ENCODE measurements at places on chromosomes 3 and 15.
A peak's percentile ranks its signal among the peaks of the same experiment; 100 is the strongest.

GRCh38 chr3:13346481-13347389, 73.4 kb downstream of the NUP210 start:
- DNase-seq, result peak; percentile 68

DNA sequence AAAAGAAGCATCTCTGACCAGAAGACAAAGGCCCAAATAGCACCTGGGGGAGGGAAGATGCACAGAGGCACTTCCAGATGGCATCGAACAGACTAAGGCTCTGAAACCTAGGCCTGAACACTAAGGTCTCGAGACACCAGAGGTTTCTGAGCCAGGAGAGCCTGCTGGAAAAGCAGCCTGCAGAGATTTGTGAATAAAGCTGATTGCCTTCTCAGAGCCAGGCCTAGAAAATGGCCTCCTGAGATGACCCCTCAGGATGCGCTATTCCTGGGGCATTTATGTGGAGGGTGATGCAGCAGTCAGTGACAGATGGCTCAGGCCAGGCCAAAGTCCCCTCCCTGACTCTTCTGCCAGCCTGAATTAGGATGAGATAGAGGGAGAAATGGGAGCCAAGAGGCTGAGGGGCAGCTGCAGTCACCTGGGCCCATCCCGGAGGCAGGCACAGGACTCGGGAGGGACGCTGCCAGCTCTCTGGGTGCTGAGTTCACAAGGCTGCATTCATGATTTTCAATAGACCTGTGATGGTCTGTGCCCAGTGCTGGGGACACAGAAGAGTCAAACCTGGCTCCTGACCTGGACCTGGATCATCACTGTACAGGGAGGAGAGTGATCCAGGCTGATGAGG, 6.9 kb downstream of the PRSS50 start:
- no peak for DNase-seq

- no peak for DNase-seq
Measured at GRCh38 chr15:69154684-69155083, 5.8 kb upstream of the GLCE start.

- no peak for DNase-seq
Measured at GRCh38 chr15:42891569-42891968, 29.0 kb downstream of the TTBK2 start.

DNA sequence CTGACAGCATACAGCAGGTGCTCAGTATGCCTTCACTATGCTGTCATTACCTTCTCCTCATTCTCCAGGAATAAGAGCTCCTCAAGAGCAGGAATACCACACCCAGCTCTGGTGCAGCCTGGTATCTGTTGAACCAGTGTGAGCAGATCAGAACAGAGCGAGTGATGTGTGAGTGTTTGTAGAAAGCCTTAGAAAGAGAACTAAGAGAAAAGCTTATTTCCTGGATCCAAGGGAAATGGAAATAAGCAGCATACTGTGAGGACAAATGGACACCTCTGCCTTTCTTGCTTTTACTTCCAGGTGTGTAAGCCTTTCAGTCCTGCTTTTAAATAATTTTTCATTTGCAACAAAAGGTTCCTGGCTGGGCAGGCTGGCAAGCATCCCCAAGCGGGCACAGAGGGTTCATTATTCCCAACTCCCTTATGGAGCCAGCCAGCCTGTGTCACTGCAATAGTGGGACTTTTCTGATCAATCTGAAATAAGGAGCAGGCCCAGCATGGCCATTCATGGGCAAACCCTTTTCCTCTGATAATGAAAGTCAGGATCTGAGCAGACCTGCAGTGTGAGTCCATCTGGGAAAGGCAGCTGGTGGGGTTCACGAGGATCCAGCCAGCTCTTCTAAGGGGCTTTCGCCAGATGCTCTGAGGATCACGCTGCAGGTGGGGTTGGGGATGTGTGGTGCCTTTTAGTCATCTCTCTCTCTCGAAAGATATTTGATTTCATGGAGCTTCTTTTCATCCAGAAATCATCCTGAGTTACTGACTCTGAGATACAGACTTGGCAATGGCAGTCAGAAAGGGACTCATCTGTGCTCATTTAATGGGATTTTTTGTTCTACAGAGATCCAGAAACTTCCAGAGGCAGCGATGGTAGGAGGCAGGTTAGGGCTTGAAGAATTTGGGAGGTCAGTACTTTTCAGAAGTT, 594.9 kb upstream of the CFAP20DC start:
- no peak for DNase-seq

DNA sequence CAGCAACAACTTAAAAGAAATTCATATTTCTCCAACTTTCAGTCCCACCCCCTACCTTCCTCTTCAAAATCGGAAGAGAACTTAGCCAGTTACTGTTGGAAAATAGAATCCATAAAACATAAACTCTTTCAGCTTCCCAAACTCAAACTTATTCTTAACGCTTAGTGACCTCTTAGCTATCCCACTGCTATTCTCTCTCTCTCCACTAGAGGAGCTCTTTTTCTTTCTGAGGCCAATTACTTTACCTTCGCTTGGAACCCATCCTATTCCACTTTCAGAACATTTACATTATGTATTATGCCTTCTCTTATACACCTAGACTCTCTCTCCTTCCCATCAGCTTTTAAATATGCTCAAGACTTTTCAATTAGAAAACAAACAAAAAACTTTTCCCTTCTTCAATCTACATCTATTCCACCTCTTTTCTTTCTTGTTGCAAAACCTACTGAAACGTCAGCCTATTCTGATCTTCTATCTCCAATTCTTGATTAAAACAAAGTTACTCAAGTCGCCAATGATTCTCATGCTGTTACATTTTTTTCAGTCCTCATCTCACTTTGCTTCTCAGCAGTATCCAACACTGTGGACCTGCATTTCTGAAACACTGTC, 13.4 kb upstream of the GHSR start:
- DNase-seq, result peak; percentile 45

- DNase-seq, result no peak
Measured at GRCh38 chr3:187281191-187281714, 10.3 kb downstream of the MASP1 start.

- no peak for DNase-seq
Measured at GRCh38 chr3:70556056-70556455, 243.6 kb upstream of the MDFIC2 start.

DNA sequence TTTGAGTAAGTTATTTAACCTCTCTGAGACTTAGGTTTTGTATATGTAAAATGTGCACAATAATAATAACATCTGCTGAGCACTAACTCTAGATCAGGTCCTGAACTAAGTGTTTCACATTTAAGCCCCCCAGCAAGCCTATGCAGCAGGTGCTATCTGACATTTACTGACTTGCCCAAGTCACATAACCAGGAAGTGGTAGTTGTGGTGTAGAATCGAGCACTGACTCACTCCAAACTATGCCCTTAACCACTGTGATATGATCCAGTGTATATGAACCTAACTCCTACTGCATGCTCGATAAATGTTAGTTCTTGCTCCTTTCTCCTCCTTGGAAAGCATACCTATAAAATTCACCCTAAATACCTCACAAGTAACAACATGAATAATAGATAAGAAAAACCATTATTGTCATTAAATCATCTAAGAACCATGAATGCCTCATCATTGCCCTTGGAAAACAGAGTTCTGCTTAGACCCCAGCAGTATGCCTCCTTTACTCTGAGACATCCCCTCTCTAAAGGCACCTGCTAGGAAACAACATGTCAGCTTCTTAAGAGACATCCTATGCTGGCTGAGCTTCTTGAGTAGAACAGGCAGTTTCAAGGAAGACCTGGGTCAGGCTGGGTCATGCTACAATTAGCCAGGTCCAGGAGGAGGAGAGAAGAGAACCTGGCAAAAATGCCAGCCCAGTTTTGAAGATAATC, 3.0 kb upstream of the SHC4 start:
- no peak for DNase-seq

- no peak for DNase-seq
Measured at GRCh38 chr15:90914305-90915080, 11.4 kb downstream of the MAN2A2 start.

DNA sequence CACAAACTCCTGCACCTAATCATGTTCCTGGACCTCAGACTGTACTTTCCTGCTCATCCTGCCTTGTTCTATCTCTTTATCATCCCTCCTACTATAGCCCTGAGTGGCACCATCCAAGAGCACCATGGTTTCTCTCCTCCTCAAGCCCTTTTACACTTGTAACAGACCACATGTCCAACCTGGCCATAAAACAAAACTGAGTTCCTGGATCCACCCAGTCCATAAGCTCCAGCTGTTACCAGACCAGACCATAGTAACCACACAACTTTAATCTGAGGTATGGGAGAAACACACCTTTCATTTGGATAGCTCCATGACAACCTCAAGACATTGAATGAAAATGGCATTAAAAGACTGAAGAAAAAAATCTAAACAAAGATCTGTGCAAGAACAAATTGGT, 9.1 kb downstream of the TM4SF18 start:
- no peak for DNase-seq

DNA sequence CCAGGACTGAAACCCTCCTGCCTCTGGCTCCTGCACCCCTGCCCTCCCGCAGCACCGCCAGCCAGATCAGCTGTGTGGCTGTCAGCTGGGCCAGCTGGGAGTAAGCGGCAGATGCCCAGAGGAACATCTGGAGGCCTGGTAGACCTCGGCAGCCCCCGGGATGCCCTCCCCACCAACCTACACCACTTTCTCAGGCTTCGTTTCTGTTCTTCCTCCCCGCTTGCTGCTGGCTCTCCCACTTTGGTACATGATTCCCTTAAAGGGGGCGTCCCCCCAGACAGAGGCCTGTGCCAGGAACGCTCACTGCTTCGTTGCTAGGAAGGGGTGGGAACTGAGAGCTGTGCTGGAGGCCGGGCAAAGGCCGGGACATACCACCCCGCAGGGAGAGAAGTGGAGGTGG, 91.4 kb upstream of the RPL32 start:
- DNase-seq, result no peak

- peak; percentile 12 for DNase-seq
Measured at GRCh38 chr15:66115568-66116206, 137.9 kb downstream of the MEGF11 start.

- DNase-seq, result no peak
Measured at GRCh38 chr3:22265403-22265802, 514.4 kb upstream of the ZNF385D start.

DNA sequence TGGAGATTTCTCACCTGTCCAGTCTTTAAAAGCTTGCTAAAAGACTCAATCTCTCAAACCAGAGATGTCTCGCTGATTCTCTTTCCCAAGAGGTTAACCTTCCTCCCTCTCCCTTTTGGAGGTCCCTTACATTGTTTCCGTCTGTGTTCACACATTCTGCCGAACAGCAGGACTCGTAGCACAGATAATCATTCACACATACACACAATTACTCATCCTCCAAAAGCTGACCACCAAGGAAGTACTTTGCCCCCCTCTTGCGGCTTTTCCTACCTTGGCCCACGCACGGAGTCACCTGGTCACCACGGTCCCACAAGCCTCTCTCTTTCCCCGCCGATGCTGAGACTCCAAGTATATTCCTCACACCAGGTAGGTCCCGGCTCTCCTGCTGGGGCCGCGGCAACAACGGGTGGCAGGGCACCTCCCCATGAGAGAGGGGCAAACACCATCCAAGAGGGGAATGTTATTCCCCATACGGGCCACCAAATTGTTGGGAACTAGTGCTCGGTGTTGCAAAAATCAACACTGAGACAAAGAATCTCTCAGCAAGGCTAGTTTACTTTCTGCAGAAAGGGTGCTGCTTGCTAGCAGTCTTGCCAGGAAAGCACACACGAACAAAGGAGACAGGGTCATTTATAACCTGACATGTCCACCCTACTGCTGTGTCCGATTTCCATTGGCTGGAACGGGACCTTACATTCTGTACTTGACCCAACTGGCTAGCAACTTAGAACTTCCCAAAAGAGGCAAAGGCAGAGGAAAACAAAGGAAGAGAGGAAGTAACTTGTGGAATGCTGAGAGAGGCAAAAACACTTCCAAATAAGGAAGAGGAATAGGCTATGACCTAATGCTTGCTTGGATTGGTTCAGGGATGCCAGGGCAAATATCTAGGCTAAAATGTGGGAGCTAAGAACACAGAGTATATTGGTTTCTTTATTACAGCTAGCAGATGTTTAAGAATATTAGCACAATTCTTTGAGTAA, 102.1 kb upstream of the NECTIN3 start:
- DNase-seq, result no peak

DNA sequence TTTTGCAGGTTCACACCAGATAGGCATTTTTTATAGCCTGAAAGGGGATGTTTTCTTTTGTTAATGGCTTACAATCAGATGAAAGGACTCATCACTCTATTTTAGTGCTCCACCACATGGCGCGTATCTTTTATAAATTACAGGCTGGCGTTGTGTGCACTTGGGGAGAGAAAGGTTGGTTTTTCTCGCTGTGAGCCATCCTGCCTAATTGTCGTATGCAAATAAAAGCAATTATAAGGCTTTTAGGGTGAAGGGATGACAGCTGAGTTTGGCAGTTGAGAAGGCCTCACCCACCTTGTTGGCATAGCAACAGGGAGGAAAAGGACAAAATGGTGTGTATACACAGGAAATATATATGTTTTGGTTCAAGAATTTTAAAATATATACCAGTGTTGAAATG, 268.0 kb downstream of the NR2F2 start:
- no peak for DNase-seq

GRCh38 chr3:108459225-108459624, 51.2 kb downstream of the MYH15 start:
- DNase-seq, result no peak

GRCh38 chr3:60216462-60217075, 1034.7 kb downstream of the FHIT start:
- no peak for DNase-seq

GRCh38 chr3:42892807-42893206, 13.1 kb upstream of the ZNF662 start:
- no peak for DNase-seq

DNA sequence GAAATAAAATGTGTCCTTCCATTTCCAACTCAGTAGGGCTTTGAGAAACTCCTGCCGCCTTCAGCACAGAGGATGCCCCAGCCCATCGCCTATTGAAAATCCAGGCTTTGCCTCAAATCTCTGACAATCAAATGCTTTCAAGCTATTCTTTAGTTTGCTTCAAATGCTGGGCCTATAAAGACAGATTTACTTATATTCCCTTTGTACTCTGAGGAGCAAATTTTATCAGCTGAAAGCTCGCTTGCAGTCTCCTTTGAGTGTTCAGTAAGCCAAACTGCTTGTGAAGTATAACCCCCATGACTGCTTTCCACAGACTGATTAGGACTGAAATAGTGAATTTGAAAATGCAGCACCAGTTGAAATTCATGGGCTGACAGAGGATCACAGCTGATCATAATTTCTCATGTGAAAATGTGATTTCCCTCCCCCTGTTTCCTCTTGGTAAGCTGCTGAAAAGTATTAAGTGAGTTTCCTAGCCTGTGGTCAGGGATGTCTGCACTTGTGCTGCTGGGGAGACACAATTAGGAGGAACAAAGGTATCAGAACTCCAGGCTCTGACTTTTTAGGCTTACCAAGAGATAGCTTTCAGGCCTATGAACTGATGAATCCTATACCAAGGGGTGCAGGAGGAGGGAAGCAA, 563.4 kb upstream of the TGFBR2 start:
- DNase-seq, result no peak

GRCh38 chr15:56917652-56918045, 795 bp upstream of the TCF12 start:
- no peak for DNase-seq

- DNase-seq, result no peak
Measured at GRCh38 chr3:55169161-55169560, 241.3 kb upstream of the LRTM1 start.

- DNase-seq, result no peak
Measured at GRCh38 chr3:69161587-69162307, 39.4 kb upstream of the LMOD3 start.

- no peak for DNase-seq
Measured at GRCh38 chr15:34700891-34701427, 53.8 kb downstream of the GJD2 start.

- DNase-seq, result no peak
Measured at GRCh38 chr15:77009646-77010311, 14.9 kb downstream of the PSTPIP1 start.

- no peak for DNase-seq
Measured at GRCh38 chr3:74599564-74599963, 14.9 kb downstream of the CNTN3 start.

Data from T-helper 2 cell (primary cell).